ENCODE measurements at places on chromosomes 7 and 10.

- DNase-seq, result peak; percentile 72
Measured at GRCh38 chr10:79331709-79332108, 15.6 kb upstream of the PPIF start.

DNA sequence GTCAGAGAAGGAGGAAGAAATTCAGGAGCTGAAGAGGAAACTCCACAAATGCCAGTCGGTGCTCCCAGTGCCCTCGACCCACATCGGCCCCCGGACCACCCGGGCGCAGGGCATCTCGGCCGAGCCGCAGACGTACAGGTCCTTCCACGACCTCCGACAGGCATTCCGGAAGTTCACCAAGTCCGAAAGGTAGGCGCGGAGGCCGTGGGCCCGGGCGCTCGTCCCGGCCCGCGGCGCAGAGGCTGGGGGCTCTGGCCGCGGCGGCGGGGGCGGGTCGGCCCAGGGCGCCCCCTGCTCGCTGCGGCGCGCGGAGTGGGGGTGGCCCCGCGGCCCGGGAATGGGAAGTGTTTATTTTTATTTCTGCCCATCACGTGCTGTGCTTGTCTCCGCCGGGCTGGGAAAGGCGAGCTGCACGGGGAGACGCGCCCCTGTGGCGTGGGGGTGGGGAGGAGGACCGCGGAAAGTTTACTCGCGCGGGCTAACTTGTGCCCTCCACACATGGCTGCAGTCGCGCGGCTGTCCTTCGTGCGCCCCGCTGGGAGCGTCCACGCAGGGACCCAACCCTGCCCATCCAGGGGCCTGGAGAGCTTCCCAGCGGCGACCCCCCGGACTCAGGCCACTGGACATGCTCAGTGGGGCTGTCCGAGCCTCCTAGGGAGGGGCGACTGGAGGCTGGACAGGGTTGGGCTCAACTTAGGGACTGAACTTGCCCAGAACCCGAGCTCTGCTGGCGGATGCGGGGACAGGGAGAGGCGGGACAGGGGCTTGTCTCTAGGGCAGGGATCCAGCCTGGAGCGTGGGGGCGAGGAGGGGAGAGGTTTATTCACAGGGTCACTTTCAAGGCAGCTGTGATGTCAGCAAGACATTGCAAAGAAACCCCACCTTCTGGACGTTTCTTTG is 82.6 kb upstream of the PRKG1 start:
- DNase-seq, result no peak

DNA sequence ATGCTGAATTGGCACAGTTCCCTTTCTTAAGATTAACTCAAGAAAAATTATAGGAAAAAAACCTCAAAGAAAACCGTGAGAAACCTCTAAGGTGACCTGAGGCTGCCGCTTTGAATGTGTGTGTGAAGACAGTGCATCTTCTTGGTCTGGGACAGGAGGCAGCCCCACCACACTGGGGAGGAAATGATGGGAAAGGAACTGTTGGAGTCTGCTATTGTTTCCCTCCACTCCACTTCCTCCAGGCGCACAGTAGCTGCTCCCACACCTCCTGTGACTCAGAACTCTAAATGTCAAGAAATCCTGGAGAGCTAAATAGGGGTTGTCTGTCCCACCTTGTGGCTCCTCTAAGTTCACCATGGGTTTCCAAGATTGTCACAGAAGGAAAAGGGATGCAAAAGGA is 179.4 kb downstream of the PDE1C start:
- DNase-seq, result no peak

GRCh38 chr7:142896741-142897379 is 11.3 kb upstream of the TRPV6 start:
- no peak for DNase-seq

- no peak for DNase-seq
Measured at GRCh38 chr10:6498771-6499170, 81.3 kb downstream of the PRKCQ start.

- no peak for DNase-seq
Measured at GRCh38 chr7:15219758-15220157, 317.2 kb upstream of the DGKB start.

GRCh38 chr10:49071160-49071761 is 44.1 kb downstream of the VSTM4 start:
- DNase-seq, result no peak

- DNase-seq, result no peak
Measured at GRCh38 chr10:86254526-86255174, 111.9 kb downstream of the GRID1 start.

DNA sequence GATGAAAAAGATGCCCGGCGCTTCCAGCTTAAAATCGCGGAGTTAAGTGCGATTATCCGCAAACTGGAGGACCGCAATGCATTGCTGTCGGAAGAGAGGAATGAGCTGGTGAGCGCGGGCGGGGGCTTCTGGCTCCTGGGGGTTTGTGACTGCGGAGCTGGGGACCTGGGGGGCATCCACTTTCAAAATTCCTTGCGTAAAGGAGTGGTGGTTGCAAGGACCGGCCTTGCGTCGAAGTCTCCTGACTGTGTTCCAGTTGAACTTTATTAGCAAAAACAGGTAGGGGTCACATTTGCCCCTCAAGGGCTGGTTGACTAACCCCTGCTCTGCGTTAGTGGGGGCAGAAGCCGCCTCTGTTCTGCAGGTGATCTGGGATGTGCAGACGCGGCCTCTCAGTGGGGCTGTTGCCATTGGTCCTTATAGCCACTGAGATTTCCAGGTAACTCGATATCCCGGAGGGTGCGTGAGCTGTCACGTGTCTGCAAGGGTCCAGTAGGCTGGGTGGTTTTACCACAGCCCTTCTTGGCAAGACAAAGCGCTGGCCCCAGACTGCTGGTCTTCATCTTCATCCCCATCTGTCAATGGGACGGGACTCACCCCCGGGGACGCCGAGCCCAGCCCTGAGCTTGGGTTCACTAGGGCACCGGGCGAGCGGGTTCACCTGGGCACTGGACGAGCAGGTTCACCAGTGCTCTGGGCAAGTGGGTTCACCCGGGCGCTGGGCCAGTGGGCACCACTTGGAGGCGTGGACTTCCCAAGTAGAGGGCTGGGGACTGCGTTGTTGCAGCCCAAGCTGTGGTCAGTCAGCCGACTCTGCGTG is 51.5 kb upstream of the DPYSL4 start:
- DNase-seq, result no peak

DNA sequence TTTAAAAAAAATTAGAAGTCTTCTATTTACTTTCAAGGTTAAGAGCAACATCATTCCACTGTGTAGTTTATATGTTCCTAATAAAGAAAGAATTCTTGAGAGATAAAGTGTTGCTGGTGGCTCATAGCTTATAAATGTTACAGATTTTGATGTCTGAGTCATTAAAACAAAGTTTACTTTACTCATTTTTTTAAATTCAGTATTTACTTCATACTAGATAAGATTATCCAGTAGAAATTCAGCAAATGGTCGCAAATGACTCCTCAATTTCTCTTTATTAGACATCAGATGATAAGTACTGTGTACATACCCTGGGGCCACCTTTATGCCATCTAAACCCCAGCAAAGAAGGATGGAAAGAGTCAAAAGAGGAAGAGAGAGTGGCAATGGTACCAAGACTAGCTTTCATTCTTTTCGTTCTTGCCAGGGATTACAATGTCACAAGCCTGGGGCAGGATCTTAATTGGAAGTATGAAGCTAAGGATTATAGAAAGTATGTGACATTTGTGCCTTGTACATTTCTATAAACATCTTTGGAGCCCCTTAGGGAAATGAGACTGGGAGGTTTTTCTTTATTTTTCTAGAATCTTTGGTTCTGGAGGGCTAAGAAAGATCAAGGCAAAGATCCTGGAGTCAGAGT is 206.1 kb downstream of the CHRM2 start:
- DNase-seq, result no peak

DNA sequence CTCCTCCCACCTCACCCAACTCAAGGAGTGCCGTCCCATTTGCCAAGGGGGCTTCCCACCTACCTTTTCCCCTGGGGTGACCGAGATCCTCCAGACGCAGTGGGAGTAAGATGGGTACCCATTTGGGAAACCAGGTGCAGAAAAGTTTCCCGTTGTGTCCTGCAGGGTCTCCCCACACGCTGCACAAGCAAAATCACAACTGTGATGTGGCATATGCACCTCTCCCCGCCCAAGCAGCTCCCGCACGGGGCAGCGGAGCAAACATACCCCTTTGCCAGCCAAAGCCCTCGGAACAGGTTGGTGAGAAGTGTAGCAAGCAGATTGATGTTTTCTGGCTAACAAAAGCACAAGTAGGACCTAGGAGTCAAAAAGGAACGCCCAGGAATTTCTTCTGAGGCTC is 51.5 kb upstream of the OPALIN start:
- no peak for DNase-seq

DNA sequence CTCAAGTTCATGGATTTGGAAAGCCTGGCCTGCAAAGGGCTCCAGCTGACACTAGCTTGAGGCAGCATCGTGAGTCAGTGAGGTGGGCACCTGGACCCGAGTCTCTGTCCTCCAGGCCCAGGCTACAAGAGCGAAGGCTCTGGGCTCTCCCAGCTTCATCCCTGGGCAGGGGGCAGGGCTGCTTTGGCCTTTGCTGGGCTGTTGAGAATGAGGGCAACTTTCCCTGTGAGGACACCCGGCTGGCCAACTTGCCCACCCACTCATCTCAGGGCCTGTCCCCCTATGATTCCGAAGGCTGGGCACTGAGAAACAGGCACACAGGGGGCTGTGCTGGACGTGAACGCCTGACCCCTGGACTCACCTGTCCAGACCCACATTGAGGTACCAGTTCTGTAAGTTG is 24.4 kb downstream of the LDB3 start:
- DNase-seq, result no peak

GRCh38 chr7:149868623-149869290 is 5.0 kb upstream of the ATP6V0E2 start:
- DNase-seq, result no peak

DNA sequence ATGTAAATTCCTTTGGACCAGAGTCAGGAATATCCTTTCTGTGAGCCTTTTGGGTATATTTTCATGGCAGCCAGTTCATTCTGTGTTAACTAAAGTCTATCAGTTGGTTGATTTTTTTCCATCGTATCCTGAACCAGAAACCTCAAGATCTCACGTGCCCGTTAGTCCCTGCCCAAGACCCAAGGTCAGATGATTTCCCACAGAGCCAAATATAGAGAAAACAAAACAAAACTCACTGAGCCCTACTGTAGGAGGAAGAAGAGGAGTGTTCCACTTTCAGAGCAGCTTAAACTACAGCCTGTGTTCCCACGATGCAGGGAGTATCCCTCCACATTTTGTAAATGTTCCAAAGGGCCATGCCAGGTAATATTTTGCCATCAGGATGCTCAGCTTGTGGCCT is 96.0 kb upstream of the ADO start:
- DNase-seq, result no peak

DNA sequence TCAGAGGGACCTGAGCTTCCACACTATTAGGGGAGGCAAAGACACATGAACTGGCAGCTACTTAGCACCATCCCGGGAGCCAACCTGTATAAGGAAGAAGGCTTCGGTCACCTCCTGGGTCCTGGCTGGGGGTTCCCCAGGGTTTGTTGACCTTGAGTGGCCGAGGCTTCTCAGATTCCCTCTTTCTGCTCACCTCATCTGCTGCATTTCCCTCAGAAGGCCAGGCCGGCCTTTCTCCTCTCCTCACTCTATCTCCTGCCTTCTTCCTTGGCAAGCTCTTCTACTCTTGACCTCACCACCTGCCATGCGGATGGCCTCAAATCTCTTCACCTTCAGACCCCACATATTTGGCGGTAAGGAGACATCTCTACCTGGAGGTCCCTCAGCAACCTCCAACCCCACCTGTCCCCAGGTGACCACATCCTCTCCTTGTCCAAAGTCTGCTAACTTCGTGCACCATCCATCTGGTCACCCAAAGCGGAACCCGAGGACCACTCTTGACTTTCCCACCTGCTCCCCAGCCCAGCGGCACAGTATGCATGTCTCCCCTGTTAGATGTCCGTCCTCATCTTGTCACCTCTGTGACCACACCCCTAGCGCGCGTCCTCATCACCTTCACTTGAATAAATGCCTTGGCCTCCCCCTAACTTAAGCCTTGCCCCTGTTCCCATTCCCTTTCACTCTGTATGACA is 133.8 kb upstream of the UNC5B start:
- DNase-seq, result no peak

- no peak for DNase-seq
Measured at GRCh38 chr10:97573021-97573420, 442 bp downstream of the ANKRD2 start.

DNA sequence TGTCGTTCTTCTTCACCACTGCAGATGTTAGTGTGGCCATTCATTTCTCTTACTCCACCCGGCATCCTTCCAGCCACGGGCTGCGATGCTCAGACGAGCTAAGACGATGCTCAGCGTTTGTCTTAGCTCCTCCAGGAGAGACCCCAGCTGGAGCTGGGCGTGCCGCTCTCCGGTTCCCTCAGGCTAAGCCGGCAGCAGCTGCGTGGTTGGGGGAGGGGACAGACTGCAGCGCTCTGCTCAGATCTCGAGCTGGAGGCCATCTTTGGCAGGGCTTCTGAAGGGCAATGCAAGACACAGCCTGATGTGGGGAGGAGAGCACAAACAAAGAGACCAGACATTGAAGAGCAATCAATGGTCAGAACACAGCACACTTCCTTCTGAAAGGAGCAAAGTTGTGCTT is 4.8 kb downstream of the INA start:
- DNase-seq, result no peak

- DNase-seq, result no peak
Measured at GRCh38 chr7:24697416-24697815, 59.8 kb downstream of the GSDME start.

DNA sequence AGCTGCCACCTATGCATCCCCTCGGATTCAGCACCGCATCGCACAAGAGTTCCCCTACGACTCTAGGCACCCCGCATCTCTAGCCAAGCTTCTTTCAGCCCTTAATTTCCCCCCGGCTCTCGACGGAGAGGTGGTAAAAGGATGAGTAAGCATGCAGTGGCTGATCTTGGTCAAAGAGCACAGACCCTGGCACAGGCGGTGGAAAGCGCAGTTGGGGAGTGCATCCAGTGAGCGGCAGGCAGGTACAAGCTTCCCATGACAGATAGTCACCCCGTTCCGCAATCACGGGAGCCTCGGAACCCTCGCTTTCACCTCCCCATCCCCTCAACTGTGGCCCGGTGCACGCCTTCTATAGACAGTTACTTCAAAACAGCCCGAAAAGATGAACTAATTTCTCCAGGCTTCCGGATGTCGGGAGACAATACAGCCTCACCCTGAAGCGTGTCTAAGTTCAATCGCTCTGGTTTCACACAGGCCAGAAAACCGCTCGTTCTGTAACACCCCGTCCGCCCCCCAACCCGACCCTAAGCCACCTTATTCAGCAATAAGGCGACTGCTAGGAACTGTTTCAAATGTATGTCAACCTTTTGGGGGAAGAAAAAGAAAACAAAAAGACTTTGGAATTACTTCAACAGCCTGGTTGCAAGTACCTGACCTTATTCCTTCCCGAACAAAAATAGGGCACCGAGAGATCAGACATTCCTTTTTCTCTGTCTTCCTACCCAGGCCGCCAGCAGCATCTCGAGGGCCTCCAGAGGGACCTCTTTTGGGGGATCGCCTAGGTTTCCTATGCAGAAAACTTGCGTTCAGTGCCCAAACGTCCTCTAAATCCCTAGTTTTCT is 1.4 kb downstream of the RHEB start:
- DNase-seq, result no peak

GRCh38 chr7:40493609-40494051 is 358.8 kb downstream of the SUGCT start:
- DNase-seq, result peak; percentile 92

All from skeletal muscle cell (primary cell).